GM12865 (cell line): ENCODE measurements at places on chromosomes 7 and 10.

- peak; percentile 16 for DNase-seq
Measured at GRCh38 chr10:86878983-86879713, 78.3 kb downstream of the MMRN2 start.

- peak; percentile 12 for DNase-seq
Measured at GRCh38 chr7:116162992-116163391, 47.3 kb upstream of the TES start.

- DNase-seq = no peak
Measured at GRCh38 chr7:50359258-50359994, 54.9 kb downstream of the IKZF1 start.

DNA sequence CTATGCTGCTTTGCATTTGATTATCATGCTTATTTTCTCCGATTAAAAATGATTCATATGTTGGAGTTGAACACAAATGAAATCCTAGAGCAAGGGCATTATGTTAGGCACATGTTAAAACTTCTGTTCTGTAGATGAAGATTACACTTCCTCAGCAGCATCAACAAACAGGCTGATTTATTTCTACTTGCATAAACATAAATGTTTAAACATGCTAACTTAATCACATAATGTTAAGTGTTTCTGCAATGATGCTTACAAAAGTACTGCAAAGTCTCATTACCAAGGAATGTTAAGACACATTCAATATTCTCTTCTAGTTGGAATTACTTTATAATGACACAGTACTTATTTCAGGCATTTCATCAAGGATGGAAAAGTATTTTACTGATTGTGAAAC, 770.8 kb downstream of the ANKRD7 start:
- DNase-seq = no peak
